Type B pancreatic cell (in vitro differentiated cells): ENCODE measurements at places on chromosomes 6 and 20. TPM values are rescaled to one million over a fixed set of nuclear protein-coding genes. Genes with fewer than 3 reads are reported as not detected.

TFAP2A gene
- 66.6 and 143 TPM in 2 replicates for total RNA-seq

WFDC2 gene
- total RNA-seq = 64.4 and 98.9 TPM in 2 replicates

FRK gene
- 6.2 and 13.2 TPM in 2 replicates for total RNA-seq

FABP7 gene
- total RNA-seq = 1.2 and 7.6 TPM in 2 replicates

CHRNA4 gene
- total RNA-seq = 1.8 and 9.1 TPM in 2 replicates

GPX5 gene
- not detected in 2 replicates for total RNA-seq

SOX12 gene
- 9.9 and 52.7 TPM in 2 replicates for total RNA-seq

RAET1L gene
- not detected in 2 replicates for total RNA-seq

OR2H1 gene
- total RNA-seq = not detected in 2 replicates

FAM50B gene
- total RNA-seq = 1.8 and 7.3 TPM in 2 replicates

OR14J1 gene
- not detected in 2 replicates for total RNA-seq

TCF21 gene
- total RNA-seq = 0.36 and 1.3 TPM in 2 replicates

NRSN1 gene
- 0.17 TPM in 1 of 2 replicates, not detected in the other for total RNA-seq

SLC13A3 gene
- total RNA-seq = 3.2 and 7.9 TPM in 2 replicates

CGA gene
- total RNA-seq = 0.43 and 30.3 TPM in 2 replicates

RPS18 gene
- total RNA-seq = 3,043 and 3,480 TPM in 2 replicates

RFX6 gene
- total RNA-seq = 18.3 and 23.9 TPM in 2 replicates

ZSCAN23 gene
- 10.3 and 11.2 TPM in 2 replicates for total RNA-seq

FOXQ1 gene
- 20.5 and 27.9 TPM in 2 replicates for total RNA-seq

GGT7 gene
- 34.3 and 62.7 TPM in 2 replicates for total RNA-seq

SERPINB6 gene
- total RNA-seq = 57.5 and 61.2 TPM in 2 replicates

BMP2 gene
- total RNA-seq = 12.8 and 17.9 TPM in 2 replicates

PAK5 gene
- 0.69 and 1.8 TPM in 2 replicates for total RNA-seq

ASXL1 gene
- 94.4 and 157 TPM in 2 replicates for total RNA-seq

PRL gene
- 0.48 TPM in 1 of 2 replicates, not detected in the other for total RNA-seq

PPIL6 gene
- 3.4 and 6.1 TPM in 2 replicates for total RNA-seq

GABRR1 gene
- total RNA-seq = 0.12 TPM in 1 of 2 replicates, not detected in the other

BNIP5 gene
- 1.4 and 2.1 TPM in 2 replicates for total RNA-seq

EBF4 gene
- total RNA-seq = 11.4 and 17.9 TPM in 2 replicates

PNLDC1 gene
- 0.17 TPM in 1 of 2 replicates, not detected in the other for total RNA-seq

SLC22A3 gene
- 0.52 and 0.87 TPM in 2 replicates for total RNA-seq

PAX1 gene
- total RNA-seq = 0.43 and 2.7 TPM in 2 replicates

BCAS1 gene
- 10.7 and 43.3 TPM in 2 replicates for total RNA-seq

CAP2 gene
- total RNA-seq = 6.1 and 9.3 TPM in 2 replicates

RIPOR2 gene
- total RNA-seq = 2.1 and 4.2 TPM in 2 replicates

MUC22 gene
- 1.6 and 4.9 TPM in 2 replicates for total RNA-seq

FOXA2 gene
- 17.5 and 21.2 TPM in 2 replicates for total RNA-seq

COL11A2 gene
- 1.3 and 11.9 TPM in 2 replicates for total RNA-seq

NRN1 gene
- total RNA-seq = 0.48 and 6.3 TPM in 2 replicates
